Stimulated activated CD4-positive, alpha-beta T cell treated with anti-CD3 and anti-CD28 coated beads, Interleukin-1b, Interleukin-23, amount 100 ng/mL, for 1 hour (primary cell): ENCODE measurements at places on chromosomes 4 and X.

- no peak for DNase-seq
Measured at GRCh38 chr4:35562861-35563260, 681.5 kb downstream of the ARAP2 start.

DNA sequence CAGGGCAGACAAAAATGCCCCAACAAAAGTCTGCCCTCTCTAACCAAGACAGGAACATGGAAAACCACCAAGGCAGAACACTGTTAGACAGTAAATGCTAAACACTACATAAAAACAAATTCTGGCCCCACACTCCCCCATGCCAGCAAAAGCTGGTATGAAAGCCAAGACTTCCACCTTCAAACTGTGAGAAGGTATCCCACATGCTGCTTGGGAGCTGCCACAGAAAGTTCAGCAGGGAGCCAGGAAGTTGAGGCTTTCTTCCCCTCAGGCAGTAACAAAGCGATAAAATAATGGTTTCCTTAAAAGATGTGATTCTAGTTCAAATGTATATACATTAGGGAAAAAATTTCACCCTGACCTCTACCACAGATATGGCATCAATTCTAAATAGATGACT is 770.4 kb upstream of the NDST4 start:
- no peak for DNase-seq

GRCh38 chr4:47374477-47374876 is 89.0 kb downstream of the COMMD8 start:
- no peak for DNase-seq

GRCh38 chrX:48521353-48522243 is at the start of gene EBP:
TSS of gene EBP (plus strand) at chrX:48521808. CDS start at chrX:48523772, 1,964 bp downstream.
- DNase-seq, result peak; percentile 82

GRCh38 chr4:4856071-4857000 is 3.1 kb upstream of the MSX1 start:
- no peak for DNase-seq

- DNase-seq, result no peak
Measured at GRCh38 chr4:3668825-3669552, 97.2 kb upstream of the ADRA2C start.

DNA sequence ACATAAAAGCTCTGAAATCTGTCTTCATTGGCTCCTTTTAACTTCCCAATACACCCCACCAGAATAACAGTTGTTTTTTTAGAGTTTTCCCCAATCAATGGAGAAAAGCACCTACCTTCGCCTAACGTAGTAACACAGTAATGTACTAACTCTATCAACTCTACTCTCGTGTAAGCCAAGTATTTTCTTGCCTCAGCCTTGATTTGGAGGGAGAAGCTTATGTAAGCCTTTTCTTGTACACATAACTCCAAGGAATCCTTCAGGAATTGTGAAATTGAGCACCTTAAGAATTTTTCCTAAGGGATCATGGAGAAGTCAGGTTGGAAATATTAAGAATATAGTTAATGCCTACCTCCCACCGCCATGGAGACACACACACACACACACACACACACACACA is 181.2 kb downstream of the RAPGEF2 start:
- no peak for DNase-seq

- no peak for DNase-seq
Measured at GRCh38 chrX:49761481-49761880, 65.7 kb upstream of the PAGE1 start.

DNA sequence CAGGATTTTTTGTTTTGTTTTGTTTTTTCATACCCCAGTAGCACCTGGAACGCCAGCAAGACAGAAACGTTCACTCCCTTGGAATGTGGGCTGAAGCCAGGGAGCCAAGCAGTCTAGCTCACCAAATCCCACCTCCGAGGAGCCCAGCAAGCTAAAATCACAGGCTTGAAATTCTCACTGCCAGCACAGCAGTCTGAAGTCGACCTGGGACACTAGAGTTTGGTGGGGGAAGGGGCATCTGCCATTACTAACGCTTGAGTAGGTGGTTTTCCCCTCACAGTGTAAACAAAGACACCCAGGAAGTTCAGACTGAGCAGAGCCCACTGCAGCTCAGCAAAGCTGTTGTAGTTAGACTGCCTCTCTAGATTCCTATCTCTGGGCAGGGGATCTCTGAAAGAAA is 99.6 kb upstream of the FGF16 start:
- DNase-seq, result no peak

DNA sequence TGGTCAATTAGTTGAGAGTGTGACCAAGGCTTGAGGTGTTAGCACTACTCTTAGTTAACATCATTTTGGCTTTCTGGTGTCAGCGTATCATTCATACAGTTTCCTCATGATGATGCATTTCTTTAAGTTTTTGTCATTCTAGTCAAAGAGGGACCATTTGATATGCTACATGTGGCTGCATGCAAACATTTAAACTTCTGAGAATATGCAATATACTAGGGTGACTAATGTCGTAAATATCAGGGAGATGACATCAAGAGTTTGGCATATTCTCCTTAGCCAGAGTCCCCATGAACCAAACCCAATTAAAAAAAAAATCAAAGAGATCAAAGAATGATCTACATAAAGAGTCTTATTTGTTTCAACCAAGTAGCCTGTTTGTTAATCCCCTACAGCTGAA is 537.4 kb upstream of the PCDH7 start:
- no peak for DNase-seq

DNA sequence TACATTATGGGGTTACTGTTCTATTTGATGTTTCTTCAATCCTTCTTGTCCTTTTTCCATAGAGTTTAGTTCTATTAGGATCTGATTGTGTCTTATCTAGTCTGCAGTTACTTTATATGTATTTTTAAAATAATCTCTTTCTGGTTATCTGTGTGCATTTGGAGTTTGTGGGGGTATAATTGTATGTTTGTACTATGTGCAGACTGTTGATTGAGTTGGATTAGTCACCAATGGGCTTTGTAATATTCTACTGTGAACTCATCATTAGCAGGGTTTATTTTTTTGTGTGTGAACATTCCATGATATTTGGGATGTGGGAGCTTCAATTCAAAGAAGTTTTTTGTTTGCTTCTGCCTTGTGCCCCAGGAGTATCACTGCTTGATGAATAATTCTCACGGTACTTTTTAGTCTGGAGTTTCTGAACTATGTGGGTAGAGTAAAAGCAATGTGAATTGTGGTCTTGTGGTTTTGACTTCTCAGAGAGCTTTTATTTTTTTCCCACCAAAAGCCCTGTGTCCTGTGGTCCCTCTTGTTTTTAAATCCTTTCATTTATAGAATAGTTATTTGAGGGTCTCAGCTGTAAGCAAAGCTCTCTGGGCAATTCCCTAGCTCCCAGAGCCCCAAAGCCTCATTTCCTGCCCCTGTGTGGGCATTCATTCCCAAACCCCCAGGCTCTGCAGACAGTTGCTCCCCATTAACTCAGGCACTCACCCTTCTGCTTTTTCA is 127.8 kb downstream of the PHKA2 start:
- no peak for DNase-seq

DNA sequence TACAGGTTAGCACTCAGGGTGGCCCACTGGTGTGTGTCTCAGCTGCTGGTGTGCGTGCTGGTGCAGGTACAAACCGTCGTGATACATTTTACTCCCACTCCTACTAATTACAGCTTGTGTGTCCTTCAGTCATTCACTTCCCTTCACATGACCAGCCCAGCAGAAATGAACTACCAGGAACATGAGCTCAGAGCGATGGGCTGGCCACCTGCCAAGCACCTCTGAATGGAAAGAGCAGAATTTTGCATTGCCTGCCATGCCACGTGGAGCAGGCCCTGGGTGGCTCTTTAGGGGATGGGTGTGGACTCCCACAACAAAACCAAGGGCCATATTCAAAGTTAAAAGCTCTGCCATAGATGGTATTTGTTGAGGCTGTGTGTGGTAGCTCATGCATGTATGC is 58.9 kb upstream of the PGM2 start:
- DNase-seq, result no peak

GRCh38 chrX:69038188-69038587 is 127.1 kb downstream of the PJA1 start:
- DNase-seq, result no peak

GRCh38 chr4:20255823-20256222 is 4.1 kb downstream of the SLIT2 start:
- no peak for DNase-seq

DNA sequence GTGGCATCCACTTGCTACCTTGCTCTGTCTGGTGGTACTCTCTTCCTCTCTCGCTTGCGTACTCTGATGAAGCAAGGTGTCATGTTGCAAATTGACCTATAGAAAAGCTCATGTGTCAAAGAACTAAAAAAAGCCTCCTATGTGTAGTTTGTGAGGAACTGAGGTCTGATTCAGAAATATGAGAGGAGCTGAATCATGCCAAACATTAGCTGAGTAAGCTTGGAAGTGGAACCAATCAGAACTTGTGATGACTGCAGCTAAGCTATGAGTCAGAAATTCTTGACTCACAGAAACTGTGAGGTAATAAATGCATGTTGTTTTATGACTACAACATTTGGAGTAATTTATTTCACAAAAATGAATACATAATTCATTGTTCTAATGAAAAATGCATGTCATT is 2138.8 kb downstream of the PCDH7 start:
- no peak for DNase-seq

DNA sequence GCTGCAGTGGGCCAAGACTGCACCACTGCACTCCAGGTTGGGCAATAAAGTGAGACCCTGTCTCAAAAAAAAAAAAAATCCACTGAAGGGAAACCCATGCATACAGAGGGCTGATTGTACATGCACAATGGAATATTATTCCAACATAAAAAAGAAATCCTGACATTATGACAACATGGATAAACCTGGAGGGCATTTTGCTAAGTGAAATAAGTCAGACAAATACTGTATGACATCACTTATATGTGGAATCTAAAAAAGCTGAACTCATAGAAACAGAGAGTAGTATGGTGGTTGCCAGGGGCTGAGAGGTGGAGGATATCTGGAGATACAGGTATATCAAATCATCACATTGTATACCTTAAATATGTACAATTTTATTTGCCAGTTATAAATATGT is 102.2 kb downstream of the PPEF1 start:
- no peak for DNase-seq

DNA sequence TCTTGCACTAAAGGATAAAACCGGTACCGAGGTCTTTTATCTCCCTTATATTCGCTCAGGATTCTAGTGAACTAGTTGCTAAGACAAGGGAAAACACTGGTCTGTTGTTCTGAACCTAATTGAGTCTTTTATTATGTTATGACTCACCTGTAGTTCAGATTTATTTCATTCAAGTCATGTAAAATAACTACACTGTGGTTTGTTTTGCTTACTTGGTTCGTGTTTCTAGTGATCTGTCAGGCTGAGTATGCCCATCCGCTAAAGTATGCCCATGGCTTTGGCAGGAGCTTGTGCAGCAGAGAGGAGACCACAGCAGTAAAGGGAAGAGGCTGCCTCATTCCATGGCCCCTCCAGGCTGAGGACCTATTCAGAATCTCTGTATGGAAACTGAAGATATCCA is 126.1 kb downstream of the AFF1 start:
- no peak for DNase-seq

DNA sequence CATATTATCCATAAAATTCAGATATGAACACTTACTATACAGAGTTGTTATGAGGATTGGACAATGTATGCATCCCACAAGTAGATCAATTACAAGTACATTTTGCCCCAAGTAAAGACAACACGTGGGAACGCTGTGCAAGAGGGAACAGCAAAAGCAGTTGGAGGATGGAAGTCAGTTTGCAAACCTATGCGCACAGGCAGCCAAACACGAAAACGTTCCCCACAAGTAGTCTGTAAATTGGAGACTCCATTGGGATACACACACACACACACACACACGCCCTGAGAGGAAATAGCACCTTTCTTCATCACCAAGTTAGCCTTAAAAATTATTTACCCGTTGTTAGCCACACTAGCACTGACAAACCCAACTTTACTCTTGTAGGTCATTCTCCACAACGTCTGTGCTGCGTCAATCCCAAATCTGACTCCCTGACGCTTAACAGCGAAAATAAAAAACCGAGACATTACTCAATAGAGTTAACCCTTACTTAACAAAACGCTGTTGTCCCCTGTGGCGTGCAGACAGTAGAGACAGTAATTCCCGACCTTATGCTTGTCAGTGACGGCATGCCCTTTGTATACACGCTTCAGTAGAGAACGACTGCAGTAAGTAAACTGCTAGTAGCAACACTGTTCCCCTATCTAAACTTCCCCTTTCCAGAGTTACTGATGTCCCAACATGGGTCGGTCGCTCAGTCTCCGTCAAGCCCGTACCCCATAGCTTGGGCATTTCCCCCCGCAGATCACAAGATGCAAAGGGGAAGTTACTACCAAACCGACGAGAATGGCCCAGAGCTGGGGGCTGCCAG is 730 bp downstream of the MANBA start:
- no peak for DNase-seq

- no peak for DNase-seq
Measured at GRCh38 chrX:3548765-3549391, 164.6 kb downstream of the PRKX start.

- no peak for DNase-seq
Measured at GRCh38 chrX:45888518-45888917, 656.7 kb downstream of the ZNF674 start.

DNA sequence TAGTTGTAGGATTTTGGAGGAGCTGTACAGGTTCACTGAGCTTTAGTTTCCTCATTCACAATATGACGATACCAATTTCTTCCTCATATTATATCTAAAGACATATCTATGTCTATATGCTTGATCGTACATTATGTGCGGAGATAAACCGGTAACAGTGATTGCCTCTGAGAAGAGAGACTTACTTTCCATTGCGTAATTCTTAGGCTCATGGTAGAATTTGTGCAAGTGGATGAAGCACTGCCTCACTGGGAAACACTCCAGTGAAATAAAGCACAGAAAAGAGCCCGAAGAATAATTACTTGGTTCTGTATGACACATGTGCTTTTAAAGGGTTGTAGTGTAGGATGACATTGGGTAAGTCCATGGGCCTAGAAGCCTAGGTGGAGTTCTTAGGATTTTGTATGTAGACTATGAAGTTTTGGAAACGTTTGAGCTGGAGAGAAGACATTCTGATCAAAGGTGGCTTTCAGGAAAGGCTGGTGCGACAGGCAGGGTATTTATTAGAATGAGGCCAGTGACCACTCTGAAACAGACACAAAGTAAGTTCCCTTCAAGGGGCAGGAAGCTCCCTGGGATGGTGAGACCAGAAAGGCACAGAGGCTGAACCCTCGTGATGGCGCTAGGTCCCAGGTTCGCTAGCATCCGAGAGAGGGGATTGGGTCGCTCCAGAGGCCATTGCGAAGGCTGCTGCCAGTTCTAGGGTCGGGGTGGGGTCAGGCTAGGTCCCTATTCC is 649 bp upstream of the VBP1 start:
- DNase-seq, result no peak

- no peak for DNase-seq
Measured at GRCh38 chrX:137166591-137166990, 132.8 kb upstream of the GPR101 start.

GRCh38 chr4:25771672-25772071 is 91.1 kb downstream of the SEL1L3 start:
- DNase-seq, result no peak

GRCh38 chr4:6239486-6239885 is 30.2 kb upstream of the WFS1 start:
- DNase-seq, result no peak

- no peak for DNase-seq
Measured at GRCh38 chr4:26858035-26858918, 2.4 kb upstream of the STIM2 start.
